GM23248 (cell line): ENCODE measurements at places on chromosomes 3 and 15. TPM values are rescaled to one million over a fixed set of nuclear protein-coding genes. Genes with fewer than 3 reads are reported as not detected.

GRCh38 chr3:70249509-70250160 lies 62.8 kb downstream of the MDFIC2 start:
- DNase-seq: peak; percentile 19

- no peak for DNase-seq
Measured at GRCh38 chr3:195397524-195397923, 45.3 kb downstream of the ACAP2 start.

GRCh38 chr3:189355481-189356201 lies 183.9 kb downstream of the TPRG1 start:
- peak; percentile 70 for DNase-seq

DNA sequence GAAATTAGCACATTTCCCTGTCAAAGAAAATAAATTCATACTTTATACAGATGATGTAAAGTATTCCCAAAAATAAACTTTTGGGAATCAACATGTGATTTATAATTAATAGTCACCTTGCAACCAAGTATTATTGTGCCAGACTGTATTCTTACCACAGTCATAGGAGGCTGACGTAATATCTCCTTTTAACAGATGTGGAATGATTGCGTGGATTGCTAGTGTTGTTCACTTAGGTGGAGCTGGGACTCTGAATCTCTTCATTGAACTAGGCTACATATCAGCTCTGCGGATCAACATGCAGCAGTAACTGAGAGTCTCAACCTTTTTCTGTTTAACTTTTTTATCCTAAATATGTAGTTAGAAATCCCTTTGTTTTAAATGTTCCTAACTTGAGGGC lies 37.2 kb downstream of the PXK start:
- DNase-seq: no peak

DNA sequence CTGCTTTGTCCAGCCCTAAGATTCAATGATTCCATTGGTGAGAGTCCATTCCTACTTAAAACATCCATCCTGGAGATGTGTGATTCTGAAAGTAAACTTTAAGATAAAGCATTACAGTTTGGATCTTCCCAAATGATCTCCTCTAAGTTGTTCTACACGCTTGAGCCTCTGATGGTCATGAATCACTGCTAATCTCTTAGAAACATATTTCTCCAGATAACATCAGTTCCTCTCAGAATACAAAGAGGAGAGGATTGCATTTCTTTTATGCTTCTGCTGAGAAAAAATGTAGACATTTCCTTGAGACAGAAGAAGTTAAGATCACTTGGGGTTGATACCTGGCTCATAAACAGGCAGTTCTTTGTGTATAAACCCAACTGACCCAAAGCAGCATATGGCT lies 281.2 kb upstream of the DPH6 start:
- DNase-seq: peak; percentile 2

DNA sequence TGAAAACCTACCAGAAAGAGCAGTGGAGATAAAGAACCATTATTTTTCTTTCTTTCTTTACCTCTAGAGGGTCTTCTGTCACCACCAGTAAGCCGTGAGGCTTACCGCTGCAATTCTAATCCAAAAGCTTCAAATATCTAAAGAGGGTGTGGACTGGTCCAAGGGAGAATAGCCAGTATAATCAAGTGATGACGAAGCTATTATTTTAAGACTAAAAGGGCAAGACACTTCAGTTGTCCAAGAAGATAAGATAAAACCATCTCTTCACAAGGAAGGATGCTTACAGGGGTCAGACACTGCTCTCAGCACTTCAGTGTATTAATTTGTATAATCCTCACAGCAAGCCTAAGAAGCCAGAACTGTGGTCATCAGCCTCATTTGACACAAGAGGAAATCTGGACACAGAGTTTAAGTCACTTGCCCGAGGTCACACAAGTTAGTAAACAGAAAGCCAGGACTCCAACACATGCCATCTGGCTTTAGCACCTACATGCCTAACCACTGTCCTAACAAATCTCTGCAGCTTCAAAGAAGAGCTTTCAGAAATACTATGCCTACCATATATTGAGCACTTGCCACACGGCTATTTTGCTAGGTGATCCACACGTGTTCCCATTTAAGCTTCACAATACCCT lies 14.6 kb downstream of the HDC start:
- no peak for DNase-seq

- peak; percentile 20 for DNase-seq
Measured at GRCh38 chr3:117645561-117646242, 936.1 kb downstream of the TUSC7 start.

DNA sequence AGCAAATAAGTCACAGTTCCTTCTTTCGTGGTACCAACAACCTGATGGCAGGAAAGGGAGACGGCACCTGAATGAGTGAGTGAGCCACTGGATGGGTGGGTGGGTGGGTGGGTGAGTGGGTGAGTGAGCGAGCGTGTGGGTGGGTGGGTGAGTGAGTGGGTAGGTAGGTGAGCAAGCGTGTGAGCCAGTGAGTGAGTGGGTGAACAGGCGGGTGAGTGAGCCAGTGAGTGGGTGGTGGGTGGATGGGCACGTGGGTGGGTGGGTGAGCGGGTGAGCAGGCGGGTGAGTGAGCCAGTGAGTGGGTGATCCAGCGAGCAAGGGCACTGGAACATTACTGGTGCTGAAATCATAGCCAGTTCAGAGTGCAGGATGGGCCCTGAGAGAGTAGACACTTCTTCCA lies 152.8 kb downstream of the MEGF11 start:
- no peak for DNase-seq

- peak; percentile 26 for DNase-seq
Measured at GRCh38 chr15:61459785-61460707, 230.9 kb upstream of the RORA start.

GRCh38 chr3:50602595-50603191 lies 8.9 kb downstream of the CISH start:
- DNase-seq: no peak

DNA sequence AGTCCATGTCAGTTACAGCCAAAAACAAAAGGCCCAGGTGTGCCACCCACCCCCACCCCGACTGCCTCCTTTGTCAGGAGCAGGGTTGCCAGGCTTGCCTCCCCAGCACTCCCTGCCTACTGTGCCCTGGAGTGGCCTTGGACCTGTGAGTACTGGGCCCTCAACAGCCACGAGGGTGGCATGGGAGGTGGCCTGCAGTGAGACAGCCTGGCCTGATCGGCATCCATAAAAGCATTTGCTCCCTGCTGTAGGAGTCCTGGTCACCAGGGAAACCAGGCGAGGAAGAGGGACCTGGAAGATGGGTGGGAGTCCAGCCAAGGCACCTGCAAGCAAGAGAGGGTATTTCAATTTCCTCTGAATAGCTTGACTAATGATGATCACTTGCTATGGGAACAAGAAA lies 56.4 kb upstream of the KCNMB2 start:
- no peak for DNase-seq

DNA sequence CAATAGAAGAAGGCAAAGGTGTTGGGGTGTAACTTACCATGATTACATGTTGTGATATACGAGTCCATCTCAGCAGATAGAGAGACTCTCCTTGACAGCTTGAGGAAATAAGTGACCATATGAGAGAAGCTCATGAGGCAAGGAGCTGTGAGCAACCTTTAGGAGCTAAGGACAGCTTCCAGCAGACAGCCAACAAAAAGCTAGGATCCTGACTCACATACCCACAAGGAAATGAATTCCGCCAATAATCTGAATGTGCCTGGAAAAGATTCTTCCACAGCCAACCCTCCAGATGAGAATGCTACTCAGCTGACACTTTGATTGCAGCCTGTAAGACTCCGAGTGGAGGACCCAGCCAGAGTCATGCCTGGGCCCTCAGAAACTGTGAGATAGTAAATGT lies 339.6 kb upstream of the TPRG1 start:
- DNase-seq: no peak

DNA sequence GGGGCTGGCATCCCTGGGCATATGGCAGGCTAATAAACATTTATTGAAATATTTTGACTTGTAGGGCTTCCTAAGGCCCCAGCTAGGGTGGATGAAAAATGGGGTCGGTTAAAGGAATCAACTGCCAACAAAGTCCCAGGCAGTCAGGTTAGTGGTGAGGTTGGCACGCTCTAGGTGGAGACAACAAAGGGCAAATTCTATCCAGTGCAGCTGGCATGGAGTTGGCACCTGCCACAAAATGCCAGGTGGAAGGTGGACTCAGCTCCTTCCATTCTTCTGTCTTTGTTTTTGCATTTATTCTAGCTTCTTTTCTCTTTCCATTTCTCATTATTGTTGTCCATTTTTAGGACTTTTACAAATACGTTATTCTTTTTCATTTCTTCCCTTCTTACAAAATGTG lies 31.0 kb downstream of the LCMT2 start:
- DNase-seq: no peak

GRCh38 chr3:196949285-196949619 lies 6.9 kb upstream of the NCBP2 start:
- DNase-seq: no peak

GRCh38 chr3:44761101-44761423 lies 357 bp downstream of the KIAA1143 start:
- peak; percentile 19 for DNase-seq

DNA sequence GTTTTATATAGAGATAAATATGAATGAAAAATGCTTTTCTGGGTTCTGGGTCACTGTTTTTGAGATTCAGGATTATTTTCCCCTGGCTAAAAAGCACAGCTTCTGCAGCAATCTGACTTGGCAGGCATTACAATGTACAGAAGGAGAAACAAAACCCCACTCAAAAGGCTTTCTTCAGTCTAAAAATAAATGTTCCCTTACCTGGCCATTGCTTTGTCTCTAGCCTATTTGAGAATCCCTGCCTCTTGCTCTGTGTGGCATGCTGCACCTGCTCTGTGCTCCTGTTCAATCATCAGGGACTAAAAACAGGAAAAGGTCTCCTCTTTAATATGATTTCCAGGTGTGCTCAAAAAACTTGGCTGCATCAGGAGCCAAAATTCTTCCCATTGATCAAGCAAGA lies 187.4 kb upstream of the STAC start:
- DNase-seq: no peak

DNA sequence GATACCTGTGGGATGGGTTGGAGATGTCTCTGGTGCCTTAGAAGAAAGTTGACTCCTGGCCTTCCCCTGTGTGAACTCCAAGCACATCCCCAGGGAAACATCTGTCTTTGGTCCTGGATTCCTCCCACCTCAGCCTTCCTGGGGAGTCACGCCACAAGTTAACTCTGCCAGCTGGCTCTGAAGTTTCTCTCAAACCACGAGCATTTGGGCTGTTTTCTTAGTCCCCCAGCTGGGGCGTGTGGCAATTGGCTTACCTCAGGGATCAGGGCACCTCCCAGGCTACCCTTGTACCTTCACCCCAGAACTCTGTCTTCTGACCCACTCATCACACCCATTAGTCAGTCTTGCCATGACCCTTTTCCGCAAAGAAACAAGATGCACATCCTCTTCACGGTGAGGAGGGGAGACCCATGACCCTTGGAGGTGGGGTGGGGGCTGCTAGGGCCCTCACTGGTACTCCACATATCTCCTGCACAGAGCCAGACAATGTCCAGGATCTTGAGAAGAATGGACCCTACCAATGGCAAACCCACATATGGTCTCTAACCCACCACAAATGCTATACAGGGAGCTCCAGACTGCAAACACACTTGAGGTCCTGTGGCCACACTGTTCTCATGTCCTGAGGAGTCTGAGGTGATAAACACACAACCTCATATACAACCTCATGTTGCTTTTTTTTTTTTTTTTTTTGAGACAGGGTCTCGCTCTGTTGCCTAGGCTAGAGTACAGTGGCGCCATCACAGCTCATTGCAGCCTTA lies 3.9 kb downstream of the NEIL1 start:
- DNase-seq: no peak

- DNase-seq: peak; percentile 72
Measured at GRCh38 chr3:187292631-187293515, 1.3 kb upstream of the MASP1 start.

The CIB1 gene
- 30.7 and 45.8 TPM in 2 replicates for total RNA-seq

The CHDH gene
- 0.11 and 0.13 TPM in 2 replicates for total RNA-seq

The SCAANT1 gene
- not detected in 2 replicates for total RNA-seq

The LRRC2 gene
- 10.6 and 10.8 TPM in 2 replicates for total RNA-seq

The SLC15A2 gene
- 0.25 TPM in 1 of 2 replicates, not detected in the other for total RNA-seq

The PP2D1 gene
- total RNA-seq: not detected in 2 replicates

The BLM gene
- 2.1 and 4.8 TPM in 2 replicates for total RNA-seq

The PODXL2 gene
- 0.89 and 2.5 TPM in 2 replicates for total RNA-seq

The HEG1 gene
- 116 and 137 TPM in 2 replicates for total RNA-seq

The CPLX3 gene
- total RNA-seq: not detected in 2 replicates

The UROC1 gene
- not detected in 2 replicates for total RNA-seq

The HDAC11 gene
- 8.7 and 12.2 TPM in 2 replicates for total RNA-seq

The ROPN1 gene
- not detected in 2 replicates for total RNA-seq
